ENCODE measurements at places on chromosomes 5 and 9. TPM values are rescaled to one million over a fixed set of nuclear protein-coding genes. Genes with fewer than 3 reads are reported as not detected.

DNA sequence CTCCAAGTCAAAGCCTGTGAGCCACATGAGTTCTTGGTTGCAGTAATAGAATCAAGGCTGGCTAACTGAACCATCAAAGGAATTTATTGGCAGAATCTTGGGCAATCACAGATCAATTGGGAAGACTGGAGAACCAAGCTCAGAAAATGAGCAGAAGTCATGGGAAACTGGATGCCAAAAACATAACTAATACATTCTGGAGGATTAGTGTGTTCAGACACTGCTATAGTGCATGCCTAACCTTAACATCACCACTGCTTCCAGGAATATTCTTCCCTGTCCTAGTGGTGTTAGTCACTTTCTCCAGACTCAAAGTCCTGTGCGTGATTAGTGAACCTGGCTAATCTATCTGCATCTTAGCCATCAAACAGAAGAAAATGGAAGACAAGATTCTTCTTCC is 843.7 kb downstream of the EFNA5 start:
- no peaks in the 10 kb centered on the region for H3K4me1 ChIP-seq
- H3K27ac ChIP-seq = no peak overlapping the region
- H3K4me3 ChIP-seq = no peak overlapping the region
- H3K36me3 ChIP-seq = no peaks in the 10 kb centered on the region

DNA sequence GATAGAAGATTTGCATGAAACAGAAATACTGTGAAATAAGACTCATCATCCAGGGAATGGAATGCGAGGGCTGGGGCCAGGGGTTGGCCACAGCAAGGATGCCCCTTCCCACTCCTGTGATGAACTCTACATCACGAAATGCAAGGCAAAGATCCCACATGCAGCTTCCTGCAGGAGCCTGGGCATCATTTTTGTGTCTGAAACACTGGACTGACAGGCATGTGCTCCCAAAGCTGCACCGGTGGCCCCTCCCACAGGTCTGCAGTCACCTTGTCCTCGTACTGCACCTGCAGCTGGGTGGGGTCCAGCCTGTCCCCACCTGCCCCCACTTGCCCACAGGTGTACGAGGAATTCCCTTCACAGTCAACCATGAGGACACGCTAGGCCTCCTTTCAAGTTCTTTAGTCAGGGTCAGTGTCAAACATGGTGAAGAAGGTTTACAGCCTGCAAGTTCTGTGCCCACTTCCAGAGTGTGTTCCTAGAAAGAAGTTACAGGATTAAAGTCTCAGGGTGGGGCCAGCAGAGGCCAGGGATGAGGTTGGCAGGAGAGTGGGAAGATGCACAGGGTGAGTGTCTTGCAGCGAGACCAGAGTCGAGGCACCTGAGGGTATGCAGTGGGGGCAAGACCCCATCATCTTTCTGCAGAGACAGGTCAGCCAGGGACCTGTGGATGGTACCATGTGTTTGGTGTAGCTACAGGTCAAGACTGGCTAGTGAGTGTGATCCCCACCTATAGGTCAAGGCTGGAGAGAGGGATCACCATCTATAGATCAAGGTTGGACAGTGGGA is 155.0 kb upstream of the IRX2 start:
- H3K4me1 ChIP-seq = no peaks in the 10 kb centered on the region
- no peaks in the 10 kb centered on the region for H3K36me3 ChIP-seq
- H3K27ac ChIP-seq = no peak overlapping the region
- H3K4me3 ChIP-seq = no peak overlapping the region
- no peak for DNase-seq
- H3K27me3 ChIP-seq = no peaks in the 10 kb centered on the region

GRCh38 chr9:11235061-11235460 is 622.3 kb upstream of the PTPRD start:
- no peaks in the 10 kb centered on the region for H3K27me3 ChIP-seq
- H3K4me1 ChIP-seq = no peaks in the 10 kb centered on the region
- H3K27ac ChIP-seq = no peak overlapping the region
- no peak overlapping the region for H3K4me3 ChIP-seq
- no peak for DNase-seq

DOK3 gene
- total RNA-seq = 0.56 TPM

GRCh38 chr9:93415176-93415690 is 36.3 kb upstream of the FAM120A start:
- no peak overlapping the region for H3K4me3 ChIP-seq
- no peaks in the 10 kb centered on the region for H3K36me3 ChIP-seq
- no peaks in the 10 kb centered on the region for H3K27me3 ChIP-seq
- peaks cover 2% of the 10 kb centered on the region for H3K4me1 ChIP-seq

GRCh38 chr5:177497292-177498012 is at the start of gene PDLIM7:
PDLIM7 (minus strand) TSS chr5:177497604; CDS start chr5:177496512, 1,092 bp downstream.
- peaks cover 30% of the 10 kb centered on the region for H3K36me3 ChIP-seq
- peak within 1 kb of the TSS; percentile 100 for H3K27ac ChIP-seq
- H3K27me3 ChIP-seq = no peaks in the 10 kb centered on the region
- peaks cover 40% of the 10 kb centered on the region for H3K4me1 ChIP-seq
- DNase-seq = peak; percentile 97
- peak within 1 kb of the TSS; percentile 91 for H3K4me3 ChIP-seq

SAXO1 gene
- total RNA-seq = under 0.01 TPM

DNA sequence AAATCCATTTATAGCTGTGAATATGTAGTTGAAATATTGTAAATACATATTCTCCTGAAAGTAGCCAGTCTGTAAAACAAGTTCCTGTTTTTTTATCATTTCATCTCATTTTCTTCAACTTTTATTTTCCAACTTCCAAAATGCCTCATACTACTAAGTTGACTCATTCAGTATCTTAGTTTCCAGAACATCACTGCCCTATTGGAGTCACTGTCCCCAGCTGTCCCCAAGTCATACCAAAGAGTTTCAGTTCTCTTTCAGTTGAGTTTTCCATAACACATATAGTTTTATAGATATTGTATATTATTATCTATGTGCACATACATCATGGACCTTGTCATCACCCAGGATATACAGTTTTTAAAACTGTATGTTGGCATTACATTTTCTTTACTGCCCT is 261.7 kb downstream of the CDH12 start:
- 0 out of 2 replicates have a peak, but pooled peaks cover 2% of the 10 kb centered on the region for H3K4me1 ChIP-seq
- no peaks in the 10 kb centered on the region for H3K27me3 ChIP-seq
- H3K27ac ChIP-seq = no peak overlapping the region
- H3K36me3 ChIP-seq = no peaks in the 10 kb centered on the region
- no peak overlapping the region for H3K4me3 ChIP-seq
- no peak for DNase-seq

DNA sequence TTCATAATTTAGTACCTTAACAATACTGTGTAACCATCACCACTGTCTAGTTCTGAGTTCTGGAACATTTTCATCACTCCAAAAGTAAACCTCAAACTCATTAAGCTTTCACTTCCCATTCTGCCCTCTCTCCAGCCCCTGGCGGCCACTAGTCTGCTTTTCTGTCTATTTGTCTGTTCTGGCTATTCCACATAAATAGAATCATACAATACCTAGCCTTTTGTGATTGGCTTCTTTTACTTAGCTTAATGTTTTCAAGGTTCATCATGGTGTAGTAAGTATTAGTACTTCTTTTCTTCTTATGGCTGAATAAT is 138.7 kb downstream of the RAPGEF6 start:
- H3K27ac ChIP-seq = no peak overlapping the region
- H3K4me3 ChIP-seq = no peak overlapping the region
- H3K36me3 ChIP-seq = peaks cover 4% of the 10 kb centered on the region
- no peaks in the 10 kb centered on the region for H3K27me3 ChIP-seq

DNA sequence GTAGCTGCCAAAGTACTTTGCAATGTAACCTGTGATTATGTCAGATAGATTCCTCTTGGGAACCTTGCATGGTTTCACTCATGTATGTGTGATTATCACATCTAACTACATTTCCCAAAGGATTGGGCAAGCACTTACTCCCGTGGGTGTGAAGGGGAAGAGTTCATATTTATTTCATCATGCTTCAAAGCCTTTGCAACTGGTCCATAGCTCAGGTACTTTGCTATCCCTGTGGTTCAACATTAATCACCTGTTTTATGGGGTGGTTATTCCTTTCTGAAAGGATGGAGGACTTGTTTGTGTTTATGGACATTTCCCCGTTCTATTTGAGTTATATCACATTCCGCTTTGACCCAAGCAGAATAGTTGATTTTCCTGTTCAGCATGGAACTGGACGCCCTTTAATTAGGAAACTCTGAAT is 13.6 kb upstream of the ERMP1 start:
- DNase-seq = peak; percentile 28
- H3K4me1 ChIP-seq = peaks cover 14% of the 10 kb centered on the region
- H3K36me3 ChIP-seq = no peaks in the 10 kb centered on the region
- H3K27ac ChIP-seq = no peak overlapping the region
- H3K27me3 ChIP-seq = peaks cover 10% of the 10 kb centered on the region

PCDHGB5 gene
- 17.5 TPM for total RNA-seq

DNA sequence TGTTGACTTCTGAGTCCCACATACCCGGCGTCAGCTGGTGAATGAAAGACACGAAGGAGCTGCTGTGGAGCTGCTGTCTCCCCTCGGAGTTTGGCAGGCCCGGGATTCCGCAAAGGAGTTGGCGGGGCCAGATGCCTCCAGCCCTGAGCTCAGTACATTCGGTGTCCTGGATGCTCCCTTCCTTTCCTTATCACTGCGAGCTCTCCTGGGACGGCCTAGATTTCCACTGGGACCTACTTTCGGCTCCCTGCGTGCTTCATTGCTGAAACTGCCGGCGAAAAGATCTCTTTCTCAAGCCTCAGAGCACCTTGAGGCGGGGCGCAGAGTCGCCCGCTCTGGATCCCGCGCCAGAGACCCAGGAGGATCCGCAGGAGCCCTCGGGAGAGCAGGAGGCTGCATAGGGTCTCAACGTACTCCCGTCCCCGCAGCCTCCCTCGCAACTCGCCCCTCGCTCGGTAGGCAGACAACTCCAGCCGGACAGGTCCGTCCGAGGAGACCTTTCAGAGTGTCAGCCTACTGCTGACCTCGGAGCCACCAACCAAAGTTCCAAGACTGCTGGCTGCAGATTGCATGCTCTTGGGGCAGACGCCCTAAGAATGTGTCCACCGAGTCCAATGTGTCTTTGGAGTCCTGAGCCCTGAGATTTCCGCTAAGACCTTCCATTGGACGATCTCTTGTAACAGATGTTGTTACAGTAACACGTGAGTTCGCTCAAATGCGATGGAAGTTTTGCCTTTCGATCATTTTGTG is 6.1 kb downstream of the ANXA2R start:
- H3K27ac ChIP-seq = peak overlapping the region; percentile 94
- no peaks in the 10 kb centered on the region for H3K27me3 ChIP-seq
- peaks cover 8% of the 10 kb centered on the region for H3K4me1 ChIP-seq
- DNase-seq = peak; percentile 45

GRCh38 chr5:39395521-39395920 is 29.3 kb downstream of the DAB2 start:
- no peak overlapping the region for H3K27ac ChIP-seq
- DNase-seq = peak; percentile 46
- no peaks in the 10 kb centered on the region for H3K27me3 ChIP-seq
- H3K4me3 ChIP-seq = no peak overlapping the region

DNA sequence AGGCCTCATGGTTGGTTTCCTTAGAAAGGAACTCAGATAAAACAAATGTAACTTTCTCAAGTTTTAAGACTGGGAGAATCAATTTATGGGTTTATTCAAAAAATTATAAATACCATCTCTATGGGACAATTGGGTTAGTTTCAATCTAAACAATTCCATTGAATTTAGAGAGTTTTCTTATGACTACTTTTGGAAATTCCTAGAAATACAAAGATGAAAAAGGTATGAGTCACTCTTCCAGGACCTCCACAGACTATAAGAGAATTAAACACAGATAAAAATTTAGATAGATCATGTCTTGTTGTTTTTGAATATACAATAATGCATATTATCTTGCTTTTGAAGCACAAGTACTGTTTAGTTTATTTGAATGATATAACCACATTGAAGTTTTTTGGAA is 188.7 kb downstream of the CHSY3 start:
- H3K4me1 ChIP-seq = no peaks in the 10 kb centered on the region
- DNase-seq = no peak
- H3K36me3 ChIP-seq = no peaks in the 10 kb centered on the region
- no peak overlapping the region for H3K4me3 ChIP-seq
